Substantia nigra (tissue), 51 donors: ENCODE measurements at places on chromosomes 12 and 14.

DNA sequence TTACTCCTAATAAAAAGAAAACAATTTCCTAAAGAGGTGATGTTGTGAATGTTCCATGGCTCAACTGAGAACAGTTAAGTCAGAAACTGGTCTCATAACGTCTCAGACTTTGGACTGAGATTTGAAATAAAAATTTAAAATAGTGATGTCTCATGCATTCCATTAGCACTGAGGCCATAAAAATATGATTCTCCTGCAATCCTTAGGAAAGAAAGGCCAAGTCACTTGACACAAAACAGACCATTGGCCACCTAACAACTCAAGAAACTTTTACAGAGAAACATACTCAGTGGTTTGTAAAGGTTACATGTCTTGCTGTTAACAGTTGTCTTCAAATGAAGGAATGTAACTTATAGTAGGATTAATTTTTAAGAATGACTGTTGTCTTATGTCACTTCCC, 58.1 kb downstream of the STAB2 start:
- no peak for DNase-seq

DNA sequence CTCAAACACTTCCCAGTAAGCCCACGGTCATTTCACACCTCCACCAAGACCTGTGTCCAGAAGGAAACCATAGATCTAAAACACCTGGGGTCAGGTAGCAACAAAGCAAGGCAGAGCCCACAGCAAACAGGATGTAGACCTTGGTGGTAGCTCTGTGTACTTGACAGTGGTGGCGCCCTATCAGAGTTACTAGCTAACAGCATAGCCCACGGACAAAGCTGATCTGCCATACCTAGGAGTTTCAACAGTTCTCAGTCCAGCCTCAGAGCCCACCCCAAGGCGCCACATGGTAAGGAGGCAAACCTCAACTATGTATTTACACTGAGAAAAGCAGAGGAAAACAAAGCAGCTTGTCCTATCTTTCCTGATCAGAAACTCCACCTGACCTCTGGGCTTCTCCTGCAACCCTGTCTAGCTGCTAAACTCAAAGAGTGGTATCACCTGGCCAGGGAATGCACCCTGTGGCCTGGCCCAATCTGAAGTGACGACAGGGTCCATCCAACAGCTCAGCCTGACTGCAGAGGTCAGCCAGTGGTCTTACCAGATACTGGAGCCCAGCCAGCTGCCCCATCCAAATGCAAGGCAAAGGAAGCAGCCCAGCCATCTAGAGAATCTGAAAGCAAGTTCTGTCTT, 46.3 kb downstream of the STON2 start:
- no peak for DNase-seq

DNA sequence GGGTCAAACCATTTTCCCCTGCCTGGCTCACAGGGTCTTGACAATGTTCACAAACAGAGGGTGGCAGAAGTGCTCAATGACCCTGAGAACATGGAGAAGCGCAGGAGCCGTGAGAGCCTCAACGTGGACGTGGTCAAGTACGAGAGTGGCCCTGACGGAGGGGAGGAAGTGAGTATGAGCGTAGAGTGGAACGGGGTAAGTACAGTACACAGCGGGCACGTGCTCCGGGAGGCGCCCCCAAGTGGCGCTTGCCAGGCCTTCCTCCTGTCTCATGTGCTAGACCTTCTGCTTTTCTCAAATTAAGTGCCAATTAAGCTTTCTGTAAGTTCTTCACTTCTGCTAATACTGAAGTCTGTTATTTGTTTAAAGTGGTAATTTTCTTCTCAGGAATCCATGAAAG, 35.9 kb downstream of the XRCC3 start:
- DNase-seq: no peak

DNA sequence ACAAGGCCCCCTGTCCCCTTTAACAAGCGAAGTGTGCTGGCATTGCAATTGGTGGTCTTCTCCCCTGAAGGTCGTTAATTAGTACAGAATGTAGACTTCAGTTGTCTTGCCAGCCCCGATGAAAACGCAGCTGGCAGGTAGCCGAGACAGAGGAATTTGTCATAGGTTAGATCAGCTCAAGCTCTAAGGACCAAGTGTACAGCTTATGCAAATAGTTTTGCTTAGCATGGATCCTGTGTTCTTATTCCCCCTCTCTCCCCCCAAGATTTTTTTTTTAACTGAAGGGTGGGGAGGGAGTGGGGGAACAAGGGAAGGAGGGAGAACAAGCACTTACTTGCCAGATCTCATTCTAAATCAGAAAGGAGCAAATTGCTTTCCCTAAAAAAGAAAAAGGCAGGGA, 58.6 kb upstream of the PARP11 start:
- DNase-seq: no peak

- no peak for DNase-seq
Measured at GRCh38 chr12:8519171-8519570, 5.9 kb downstream of the CLEC4D start.

DNA sequence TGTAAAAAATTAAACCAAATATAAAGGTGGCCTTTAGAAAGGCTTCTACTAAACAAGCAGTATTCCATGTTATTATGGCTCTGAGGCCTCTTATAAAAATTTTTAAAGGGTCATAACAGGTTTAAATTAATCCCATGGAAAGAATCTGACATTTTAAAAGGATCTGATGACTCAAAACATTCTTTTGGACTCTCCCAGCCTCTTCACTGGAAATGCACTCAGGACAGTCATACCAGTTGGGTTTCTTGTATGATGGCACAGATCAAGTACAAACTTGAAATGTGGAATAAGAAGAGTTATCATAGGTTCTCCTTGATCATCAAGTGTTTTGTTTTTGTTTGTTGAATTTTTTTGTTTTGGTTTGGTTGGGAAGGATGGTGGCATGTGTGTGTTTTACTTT, 50.8 kb downstream of the PPP2R5E start:
- DNase-seq: no peak

DNA sequence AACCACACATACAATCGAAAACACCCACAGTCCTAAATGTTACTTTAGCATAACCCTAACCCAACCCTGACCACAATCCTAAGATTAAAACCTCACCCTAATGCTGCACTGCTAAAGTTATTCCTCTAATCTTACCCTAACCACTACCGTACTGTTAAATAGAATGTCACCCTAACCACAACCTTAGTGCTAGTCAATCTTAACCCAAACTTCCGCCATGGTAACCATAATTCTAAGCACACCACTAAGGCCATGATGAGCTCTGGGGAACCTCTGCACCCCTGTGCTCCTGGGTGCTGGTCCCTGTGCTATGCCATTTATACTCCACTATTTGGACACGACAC, 38.0 kb downstream of the LTBP2 start:
- no peak for DNase-seq

- DNase-seq: no peak
Measured at GRCh38 chr12:126182619-126183236, 1117.5 kb downstream of the AACS start.

DNA sequence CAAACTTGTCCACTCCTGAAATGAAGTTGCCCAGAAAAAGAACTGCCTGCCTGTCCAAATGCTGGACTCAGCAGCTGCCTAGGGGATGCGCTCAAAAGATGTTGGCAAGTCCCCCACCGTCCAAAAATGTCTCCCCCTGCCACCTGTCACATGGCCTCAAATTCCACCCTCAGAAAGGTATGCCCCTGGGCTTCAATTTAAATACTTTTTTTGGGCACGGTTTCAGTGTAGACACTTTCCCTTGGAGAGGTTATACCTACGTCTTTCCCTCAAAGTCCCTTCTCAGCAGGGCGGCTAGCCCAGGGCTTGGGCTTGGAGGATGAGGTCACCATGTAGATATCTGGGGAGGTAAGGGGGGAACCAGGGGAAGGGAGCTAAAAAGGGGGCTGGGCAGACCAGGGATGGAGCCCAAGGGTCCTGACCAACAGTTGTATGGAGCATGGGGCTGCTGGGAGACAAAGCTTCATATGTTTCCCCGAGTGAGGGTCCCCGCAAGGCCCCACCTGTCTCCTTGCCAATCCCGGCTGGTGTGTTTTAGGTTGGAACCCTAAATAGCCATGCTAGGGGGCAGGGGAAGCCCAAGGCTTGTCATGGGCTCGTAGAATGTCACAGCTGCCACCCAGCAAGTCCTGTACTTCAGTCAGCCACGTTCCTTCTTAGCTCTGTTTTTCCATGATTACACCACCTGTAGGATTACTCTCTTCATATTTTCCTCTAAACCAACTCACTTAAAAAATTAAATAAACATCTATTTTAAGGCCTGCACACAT, 131.2 kb upstream of the TBX3 start:
- no peak for DNase-seq

DNA sequence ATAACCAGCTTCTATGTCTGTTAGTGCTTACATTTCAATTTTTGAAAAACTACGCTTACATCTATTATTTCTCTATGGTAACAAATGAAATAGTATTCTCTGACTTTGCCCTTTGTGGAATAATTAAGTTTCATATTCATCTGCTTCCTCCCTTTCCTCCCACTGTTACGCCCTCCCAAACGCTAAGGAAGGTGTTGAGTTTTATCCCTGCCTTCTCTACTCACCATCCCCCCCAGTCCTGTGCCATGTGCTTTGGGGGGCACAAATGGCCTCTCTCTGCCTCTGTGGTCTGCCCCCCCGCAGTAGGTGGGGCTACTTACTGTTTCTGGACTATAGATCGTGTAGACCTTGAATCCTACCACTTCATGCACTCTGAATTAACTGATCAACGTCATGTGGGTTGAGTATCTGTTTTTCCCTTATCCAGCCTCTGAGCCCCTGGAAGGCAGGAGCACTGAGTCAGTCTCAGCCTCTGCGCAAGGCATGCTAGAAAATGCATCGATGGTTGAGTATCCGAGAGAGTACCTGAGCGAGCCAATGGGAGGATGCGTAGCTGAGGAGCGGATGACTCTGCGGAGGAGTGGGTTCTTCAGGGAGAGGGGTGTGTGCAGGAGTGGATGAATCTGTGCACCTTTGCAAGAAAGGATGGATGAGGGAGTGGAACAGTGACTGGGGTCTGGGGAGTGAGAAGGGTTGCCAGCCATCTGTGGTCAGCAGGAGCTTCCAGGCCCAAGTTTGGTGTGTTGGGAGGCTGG, 114.5 kb upstream of the RTL1 start:
- no peak for DNase-seq

DNA sequence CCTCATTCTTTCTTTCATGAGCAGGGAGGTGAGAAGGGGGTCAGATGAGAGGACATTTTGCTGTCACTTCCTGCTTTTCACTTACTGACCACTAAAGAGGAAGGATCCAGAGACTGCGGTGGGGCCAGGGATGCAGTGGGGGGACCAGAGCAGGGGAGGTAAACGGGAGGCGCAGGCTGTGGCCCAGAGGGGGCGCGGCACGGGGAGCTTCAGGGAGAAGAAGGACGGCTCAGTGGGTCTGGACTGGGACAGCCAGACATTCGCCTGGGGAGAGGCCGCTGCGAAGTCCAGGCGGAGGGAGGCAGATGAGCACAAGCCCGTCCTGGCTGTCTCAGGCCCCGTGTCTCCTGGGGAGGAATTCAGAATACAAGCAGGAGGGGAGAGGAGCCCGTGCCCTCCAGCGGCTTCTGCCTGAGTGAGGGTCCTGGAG, 41.2 kb downstream of the SLC6A12 start:
- no peak for DNase-seq

GRCh38 chr14:57659052-57659451, 165.4 kb upstream of the CCDC198 start:
- no peak for DNase-seq

DNA sequence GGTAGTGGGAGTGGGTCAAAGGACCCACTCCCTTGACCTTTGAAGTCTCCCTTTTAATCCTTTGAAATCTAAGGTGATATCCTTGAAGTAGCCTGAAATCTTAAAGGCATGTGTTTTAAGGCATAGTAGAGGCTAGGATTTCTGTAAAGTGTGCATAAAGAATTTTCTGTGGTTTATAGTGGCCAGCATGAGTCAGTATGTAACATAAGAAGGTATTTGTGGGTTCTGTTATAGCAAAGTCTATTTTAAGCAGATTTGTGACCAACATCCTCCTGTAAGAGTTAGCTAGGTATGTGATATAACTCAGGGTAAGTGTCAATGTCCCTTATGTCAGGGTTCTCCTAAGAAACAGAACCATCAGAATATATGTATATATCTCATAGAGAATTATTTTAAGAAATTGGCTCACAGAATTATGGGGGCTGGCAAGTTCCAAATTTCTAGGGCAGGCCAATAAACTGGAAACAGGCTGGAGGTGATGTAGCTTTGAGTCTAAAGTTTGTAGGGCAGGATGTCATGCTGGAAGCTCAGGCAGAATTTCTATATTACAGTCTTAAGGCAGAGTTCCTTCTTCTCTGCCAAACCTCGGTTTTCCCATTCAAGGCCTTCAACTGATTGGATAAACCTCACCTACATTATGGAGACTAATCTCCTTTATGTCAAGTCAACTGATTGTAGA, 18.7 kb upstream of the EPYC start:
- DNase-seq: no peak

DNA sequence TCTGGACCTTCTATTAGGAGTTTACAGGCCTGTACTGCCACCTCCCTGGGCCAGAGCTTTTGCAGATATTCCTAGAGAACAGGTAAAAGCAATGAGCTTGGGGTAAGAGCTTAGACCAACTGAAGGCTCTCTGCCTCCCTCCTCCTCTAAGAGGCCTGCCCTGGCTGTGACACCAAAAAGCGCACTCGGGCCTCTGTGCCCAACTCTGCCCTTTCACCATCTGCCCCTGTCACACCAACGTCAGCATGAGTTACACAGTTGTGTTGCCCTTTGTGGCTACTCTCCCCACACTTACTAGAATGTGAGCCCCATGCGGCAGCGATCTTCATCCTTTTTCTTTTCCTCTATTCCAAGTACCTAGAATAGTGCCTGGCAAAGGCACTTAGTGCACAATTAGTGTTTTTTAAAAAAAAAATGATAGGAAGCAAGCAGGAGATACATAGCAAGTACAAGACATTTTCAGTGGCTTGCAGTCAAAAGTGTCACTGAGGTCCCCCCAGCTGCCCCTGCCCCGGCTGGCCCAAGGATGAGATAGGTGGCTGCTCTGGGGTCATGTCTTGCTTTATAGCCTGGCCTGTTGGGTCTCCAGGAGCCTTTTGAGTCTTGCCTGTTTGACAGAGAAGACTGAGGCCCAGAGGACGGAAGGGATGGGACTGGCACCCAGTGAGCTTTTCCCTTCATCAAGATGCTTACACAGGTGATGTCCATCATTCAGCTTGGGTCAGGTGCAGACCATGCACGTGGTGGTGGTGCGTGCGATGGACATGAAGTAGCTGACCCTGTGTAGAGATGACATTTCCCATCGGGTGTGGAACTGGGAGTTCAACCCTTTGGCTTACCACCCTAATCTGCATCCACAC, 12.5 kb downstream of the CKB start:
- DNase-seq: no peak

- DNase-seq: no peak
Measured at GRCh38 chr12:13026286-13026685, 17.9 kb upstream of the FAM234B start.

DNA sequence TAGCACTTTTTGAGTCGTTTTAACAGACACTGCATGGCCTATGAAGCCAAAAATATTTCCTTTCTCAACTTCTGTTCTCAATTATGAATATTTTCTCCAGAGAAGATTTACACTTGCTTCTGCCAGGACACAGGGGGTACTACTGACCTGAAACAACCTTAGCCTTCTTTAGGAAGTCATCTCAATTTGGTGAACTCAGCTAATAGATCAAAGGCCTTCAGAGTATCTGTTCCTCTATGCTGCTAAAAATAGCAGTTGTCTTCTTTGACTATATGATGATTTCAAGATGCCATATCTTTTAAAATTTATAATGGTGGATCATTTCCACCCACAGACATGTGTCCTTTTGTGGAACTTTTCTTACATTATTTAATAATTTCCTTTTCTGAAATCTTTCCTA, 14.0 kb upstream of the NDUFA12 start:
- no peak for DNase-seq
